NCI-H146 (cell line): ENCODE measurements at places on chromosomes 5 and 9.
A peak's percentile ranks its signal among the peaks of the same experiment; 100 is the strongest.

GRCh38 chr9:136023410-136024225 is 62.4 kb upstream of the UBAC1 start:
- DNase-seq = no peak

- DNase-seq = no peak
Observed at GRCh38 chr5:166772770-166773169, 1518.7 kb upstream of the WWC1 start.

GRCh38 chr9:94692601-94693000 is 33.9 kb upstream of the AOPEP start:
- peak; percentile 74 for DNase-seq

DNA sequence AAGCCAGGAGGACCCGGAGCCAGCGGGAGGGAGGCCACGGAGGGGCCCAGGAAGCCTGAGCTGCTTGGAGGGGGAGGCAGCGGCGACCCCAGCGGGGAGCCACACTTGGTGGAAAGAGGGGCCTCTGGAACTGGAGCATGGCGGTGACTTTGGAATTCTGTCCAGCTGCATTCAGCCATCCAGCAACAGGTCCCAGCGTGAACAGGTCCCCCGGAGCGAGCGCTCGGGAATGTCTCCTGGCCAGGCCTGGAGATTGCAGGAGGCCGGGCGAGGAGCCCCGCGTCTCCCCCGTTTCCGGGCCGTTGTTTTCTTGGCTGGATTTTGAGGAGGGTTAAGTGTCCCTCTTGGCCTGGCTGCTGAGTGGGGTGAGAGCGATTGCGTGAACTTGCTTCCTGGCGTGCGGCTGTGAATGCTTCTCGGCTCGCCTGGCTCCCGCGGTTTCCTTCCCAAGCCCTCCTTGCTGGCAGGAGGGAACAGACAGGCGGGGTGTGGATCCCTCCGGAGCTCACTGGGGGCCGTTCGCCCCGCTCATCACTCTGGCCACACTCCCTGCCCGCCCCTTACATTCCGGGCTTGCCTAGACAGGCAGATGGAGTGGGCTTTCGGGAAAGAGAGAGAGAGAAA is 125.3 kb upstream of the IRX4 start:
- no peak for DNase-seq

GRCh38 chr9:90698871-90699440 is 56.3 kb upstream of the DIRAS2 start:
- DNase-seq = no peak

DNA sequence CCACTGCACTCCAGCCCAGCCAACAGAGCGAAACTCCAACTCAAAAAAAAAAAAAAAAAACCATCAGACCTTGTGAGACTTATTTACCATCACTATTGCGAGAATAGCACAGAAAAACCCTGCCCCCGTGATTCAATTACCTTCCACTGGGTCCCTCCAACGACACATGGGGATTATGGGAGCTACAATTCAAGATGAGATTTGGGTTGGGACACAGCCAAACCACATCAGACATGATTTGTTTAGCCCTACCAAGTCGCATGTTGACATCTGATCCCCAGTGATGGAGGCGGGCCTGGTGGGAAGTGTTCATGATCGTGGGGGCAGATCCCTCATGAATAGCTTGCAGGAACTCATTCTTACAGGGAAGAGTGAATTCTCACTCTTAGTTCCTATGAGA is 26.6 kb downstream of the MYO10 start:
- no peak for DNase-seq

DNA sequence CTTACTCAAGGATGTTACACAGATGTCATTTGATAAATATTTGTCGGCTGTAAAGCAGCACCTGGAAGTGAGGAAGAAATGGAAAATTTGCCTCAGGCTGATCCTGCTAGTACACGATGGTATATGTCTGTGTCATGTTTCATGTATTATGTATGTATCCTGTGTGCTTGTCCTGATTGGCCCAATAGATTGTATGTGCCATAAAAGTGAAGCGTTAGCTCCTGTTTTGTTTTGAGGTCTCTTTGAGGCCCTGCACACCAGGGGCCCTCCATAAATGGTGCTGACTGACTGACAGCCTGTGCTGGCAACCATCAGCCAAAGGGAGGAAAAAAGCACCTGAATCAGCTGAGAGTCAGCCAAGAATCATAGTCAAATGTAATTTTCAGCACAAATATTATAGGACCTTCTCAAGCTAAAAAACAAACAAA is 11.8 kb upstream of the LNPEP start:
- peak; percentile 14 for DNase-seq
